ENCODE measurements at places on chromosomes 12 and 14. TPM values are rescaled to one million over a fixed set of nuclear protein-coding genes. Genes with fewer than 3 reads are reported as not detected.

Gene KRT6B
- 369 TPM for total RNA-seq

Gene NAB2
- 54.0 TPM for total RNA-seq

Gene XPOT
- 282 TPM for total RNA-seq

Gene ACVRL1
- total RNA-seq: not detected

Gene MIP
- not detected for total RNA-seq

Gene CLEC2B
- 4.1 TPM for total RNA-seq

Gene AICDA
- total RNA-seq: not detected

Gene EML5
- 0.78 TPM for total RNA-seq

Gene ANAPC7
- total RNA-seq: 67.6 TPM

Gene ARHGEF40
- total RNA-seq: 4.1 TPM

Gene RNASE3
- total RNA-seq: not detected

Gene TMEM63C
- 1.4 TPM for total RNA-seq

Gene CSRP2
- total RNA-seq: 32.7 TPM

Gene PLXNC1
- 0.50 TPM for total RNA-seq

Gene ASCL1
- not detected for total RNA-seq

Gene RGS6
- not detected for total RNA-seq

Gene KCNC2
- not detected for total RNA-seq

Gene YEATS4
- 30.1 TPM for total RNA-seq

Gene GZMB
- not detected for total RNA-seq

Gene NFATC4
- 9.5 TPM for total RNA-seq

Gene CFAP251
- 18.1 TPM for total RNA-seq

Gene TMPRSS12
- total RNA-seq: not detected

Gene PARPBP
- 1.7 TPM for total RNA-seq

Gene FAM186B
- total RNA-seq: 0.57 TPM

Gene LRTM2
- not detected for total RNA-seq

Gene OR4E2
- total RNA-seq: not detected

Gene PLD4
- not detected for total RNA-seq

Gene KCNA1
- total RNA-seq: not detected

Gene EPS8
- total RNA-seq: 16.1 TPM

Gene RASSF8
- total RNA-seq: 45.9 TPM

Gene KCTD10
- total RNA-seq: 47.8 TPM

Gene RAPGEF3
- 2.0 TPM for total RNA-seq

Gene TAS2R9
- total RNA-seq: 0.14 TPM

Gene STAB2
- total RNA-seq: not detected

Gene FSCB
- not detected for total RNA-seq

Gene GUCY2C
- not detected for total RNA-seq

Gene TPPP2
- not detected for total RNA-seq

Gene KCNMB4
- total RNA-seq: 0.68 TPM

Gene ENO2
- 3.1 TPM for total RNA-seq

Gene RBMS2
- total RNA-seq: 18.1 TPM

Gene SLCO1B1
- not detected for total RNA-seq

Gene TSPAN11
- total RNA-seq: 0.07 TPM

Measured in nasal cavity respiratory epithelium epithelial cell of viscerocranial mucosa (primary cell).